ENCODE measurements at places on chromosomes 7 and 10.

- peak; percentile 61 for DNase-seq
These were observed 82.3 kb upstream of the GPR26 start for GRCh38 chr10:123583639-123584418.

DNA sequence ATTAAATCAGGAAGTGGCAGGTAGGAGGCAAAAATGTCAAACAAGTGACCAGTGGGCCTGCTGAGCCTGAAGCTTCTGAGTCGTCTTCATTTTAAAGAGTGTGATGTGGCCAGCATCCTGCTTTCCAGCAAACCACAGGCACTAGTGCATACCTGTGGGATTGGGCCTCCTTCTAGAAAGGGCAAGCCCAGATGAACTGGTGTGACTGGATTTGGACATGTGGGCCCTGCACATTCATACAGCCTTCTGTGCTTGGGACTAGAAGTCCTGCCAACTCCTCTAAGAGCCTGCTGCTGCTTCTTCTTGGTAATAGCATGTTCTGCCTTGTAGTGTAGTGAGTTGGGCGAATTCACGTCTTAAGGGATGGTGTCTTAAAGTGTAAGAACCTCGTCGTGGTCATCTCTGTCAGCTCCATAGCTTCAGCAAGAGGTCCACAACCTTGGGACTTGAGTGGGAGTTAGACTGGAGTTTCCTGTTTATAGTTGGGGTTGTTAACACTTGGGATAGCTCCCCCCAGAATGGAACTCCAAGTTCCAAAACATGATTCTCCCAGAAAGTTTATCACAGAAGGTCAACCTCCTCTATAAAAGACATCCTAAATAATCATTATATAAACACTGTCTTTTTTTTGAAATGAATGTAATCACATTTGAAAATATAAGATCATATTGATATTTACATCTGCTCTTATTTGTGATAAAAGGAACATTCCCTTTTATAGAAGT is 11.2 kb downstream of the BMPER start:
- peak; percentile 55 for DNase-seq

DNA sequence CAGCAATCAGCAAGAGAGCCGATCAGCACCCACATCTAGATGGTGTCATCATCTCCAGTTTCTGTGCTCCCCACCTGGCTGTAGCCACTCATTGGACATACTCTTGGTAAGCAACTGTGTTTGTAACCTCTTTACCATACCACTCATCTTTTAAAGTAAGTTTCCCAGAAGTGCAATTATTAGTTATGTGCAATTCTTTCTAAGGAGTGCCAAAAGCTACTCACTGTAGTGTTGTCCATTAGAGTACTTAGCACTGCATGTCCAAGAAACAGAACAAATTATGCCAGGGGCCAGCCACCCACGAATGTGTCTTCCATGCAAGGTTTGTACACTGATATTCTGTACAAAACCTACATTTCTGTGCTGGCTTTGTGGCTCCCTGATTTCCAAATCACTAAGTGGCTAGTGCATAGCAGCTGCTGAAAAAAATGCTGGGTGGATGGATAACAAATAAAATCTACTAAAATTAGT is 131.9 kb downstream of the SRPK2 start:
- DNase-seq: no peak

DNA sequence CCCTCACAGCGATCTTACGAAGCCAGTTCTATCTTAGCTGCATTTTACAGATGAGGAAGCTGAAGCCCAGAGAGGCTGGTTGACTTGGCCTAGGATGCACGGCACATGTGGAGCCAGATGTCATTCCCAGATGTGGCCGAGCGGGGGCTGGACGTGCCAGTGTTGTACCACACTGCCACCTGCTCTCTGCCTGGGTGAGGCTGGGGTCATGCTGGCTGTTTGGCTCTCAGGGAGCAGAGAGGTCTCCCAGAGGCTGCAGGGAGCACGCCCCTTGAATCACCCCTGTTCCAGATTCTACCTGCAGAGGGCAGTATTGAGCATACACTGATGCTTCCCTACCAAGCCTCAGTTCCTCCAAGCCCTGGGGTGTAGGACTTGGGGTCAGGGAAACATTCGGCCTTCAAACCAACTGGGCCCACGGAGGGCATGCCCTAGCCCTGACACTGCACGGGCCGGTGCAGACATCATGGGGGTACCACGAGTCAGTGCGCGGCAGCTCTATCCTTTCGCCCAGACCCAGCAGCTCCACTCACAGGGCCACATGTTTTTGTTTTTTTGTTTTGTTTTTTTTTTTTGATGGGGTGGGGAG is 3.8 kb upstream of the GTF2IRD1 start:
- no peak for DNase-seq
